ENCODE measurements at places on chromosomes 3 and 15. TPM values are rescaled to one million over a fixed set of nuclear protein-coding genes. Genes with fewer than 3 reads are reported as not detected.

Gene CACNA1D
- total RNA-seq, result 10.5 TPM

Gene DPPA4
- total RNA-seq, result not detected

Gene SCAPER
- total RNA-seq, result 11.0 TPM

Gene SCN11A
- not detected for total RNA-seq

Gene SLC9A9
- 2.3 TPM for total RNA-seq

Gene NLGN1
- total RNA-seq, result 83.8 TPM

Gene RPP14
- 17.6 TPM for total RNA-seq

Gene FOXB1
- not detected for total RNA-seq

Gene CDHR4
- not detected for total RNA-seq

Gene CCDC174
- total RNA-seq, result 13.1 TPM

Gene TM4SF18
- total RNA-seq, result 4.5 TPM

Gene SSUH2
- 0.67 TPM for total RNA-seq

Gene LRTM1
- total RNA-seq, result not detected

Gene PP2D1
- not detected for total RNA-seq

Gene EPHB3
- total RNA-seq, result 2.5 TPM

Gene RHOV
- total RNA-seq, result not detected

Gene HTR3E
- not detected for total RNA-seq

Gene TMEM115
- 72.9 TPM for total RNA-seq

Gene PROS1
- total RNA-seq, result 70.2 TPM

Gene WDR5B
- total RNA-seq, result 3.4 TPM

Gene CCR3
- total RNA-seq, result not detected

Gene P2RY14
- total RNA-seq, result not detected

Gene IFT57
- 46.0 TPM for total RNA-seq

Gene SUSD5
- 11.7 TPM for total RNA-seq

Gene IL20RB
- not detected for total RNA-seq

Gene MYZAP
- not detected for total RNA-seq

Gene CMTM8
- total RNA-seq, result 1.9 TPM

Gene RCCD1
- 17.0 TPM for total RNA-seq

Gene GRK7
- not detected for total RNA-seq

Gene TRPM1
- total RNA-seq, result 240 TPM

Gene DPPA2
- not detected for total RNA-seq

Gene SCN5A
- total RNA-seq, result under 0.01 TPM

Gene DUOXA1
- total RNA-seq, result under 0.01 TPM

Gene ZPLD1
- total RNA-seq, result not detected

Gene GOLGA8T
- not detected for total RNA-seq

Gene GABRB3
- 1.0 TPM for total RNA-seq

Gene CHST2
- total RNA-seq, result 12.2 TPM

Gene B4GALT4
- total RNA-seq, result 15.3 TPM

Gene IL5RA
- 0.46 TPM for total RNA-seq

Gene RBPMS2
- 0.15 TPM for total RNA-seq

Gene CHRNA7
- total RNA-seq, result 1.1 TPM

Gene CFAP92
- 0.31 TPM for total RNA-seq

Gene NISCH
- 52.0 TPM for total RNA-seq

Gene SI
- not detected for total RNA-seq

Gene KY
- 0.15 TPM for total RNA-seq

Gene CLRN1
- total RNA-seq, result not detected

Gene GOLGA8Q
- 0.62 TPM for total RNA-seq

Gene SERPINI2
- total RNA-seq, result 0.46 TPM

Gene NTRK3
- not detected for total RNA-seq
